SHP77 treated with DMSO at 0.1 percent for 48 hours (cell line): ENCODE measurements at places on chromosomes 5 and 9.

DNA sequence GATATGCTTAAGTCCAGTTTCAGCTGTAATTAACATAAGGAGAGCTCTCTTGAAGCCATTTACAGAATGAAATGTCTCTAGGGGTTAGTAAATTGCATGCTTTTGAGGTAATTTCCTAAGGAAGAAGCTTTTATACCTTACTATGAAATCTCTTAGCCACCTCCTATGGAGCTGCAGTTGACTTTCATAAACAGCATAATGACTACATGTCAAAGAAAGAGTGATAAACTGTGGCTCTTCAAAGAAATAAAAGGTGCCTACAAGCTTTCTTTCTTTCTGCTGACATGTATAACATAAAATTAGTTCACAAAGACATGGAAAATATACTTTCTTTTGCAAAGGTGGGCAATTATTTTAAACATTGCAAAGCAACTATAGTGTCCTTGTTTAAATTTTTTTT, 90.8 kb downstream of the TMEM167A start:
- no peak for DNase-seq

GRCh38 chr9:89978185-89978584, 373.4 kb downstream of the GADD45G start:
- peak; percentile 55 for DNase-seq

DNA sequence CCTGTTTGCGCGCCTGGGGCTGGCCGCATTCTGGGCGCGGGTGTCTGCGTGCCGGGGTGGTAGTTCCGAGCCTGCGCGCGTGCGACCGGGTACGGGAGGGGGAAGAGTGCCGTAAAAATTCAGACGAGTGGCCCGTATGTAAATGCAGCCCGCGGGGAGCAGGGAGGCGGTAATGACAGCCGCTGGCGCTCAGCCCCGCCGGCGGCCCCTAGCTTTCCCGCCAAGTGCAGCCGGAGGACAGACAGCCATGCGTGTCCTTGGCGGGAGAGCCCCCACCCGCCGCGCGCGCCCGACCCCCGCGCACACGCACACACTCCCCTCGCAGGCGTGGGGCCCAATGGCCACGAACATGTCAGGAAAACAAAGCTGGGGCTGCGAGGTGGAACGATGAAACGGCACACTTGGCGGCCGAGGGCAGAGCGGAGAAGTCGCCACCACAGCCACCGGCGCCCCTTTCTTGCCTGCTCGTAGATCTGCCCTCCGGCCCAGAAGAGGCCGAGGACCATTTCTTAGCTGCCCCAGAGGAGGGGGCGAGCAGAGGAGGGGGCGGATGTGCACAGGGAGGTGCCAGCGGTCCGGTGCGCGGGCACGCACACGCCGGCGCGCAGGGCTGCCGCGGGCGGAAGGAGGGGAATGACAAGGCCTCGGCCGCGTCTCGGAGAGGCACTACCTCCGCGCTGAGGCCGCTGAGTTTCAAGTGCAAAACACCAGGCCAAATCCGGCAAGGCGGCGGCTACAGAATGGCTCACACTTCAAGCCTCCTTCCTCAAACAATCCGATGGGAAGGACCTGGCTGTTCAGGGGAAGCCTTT, 208.4 kb downstream of the MEF2C start:
- DNase-seq: peak; percentile 87

GRCh38 chr9:128159522-128159783, 612 bp upstream of the BBLN start:
- DNase-seq: peak; percentile 67

GRCh38 chr9:80061940-80062339, 490.2 kb downstream of the TLE4 start:
- no peak for DNase-seq

DNA sequence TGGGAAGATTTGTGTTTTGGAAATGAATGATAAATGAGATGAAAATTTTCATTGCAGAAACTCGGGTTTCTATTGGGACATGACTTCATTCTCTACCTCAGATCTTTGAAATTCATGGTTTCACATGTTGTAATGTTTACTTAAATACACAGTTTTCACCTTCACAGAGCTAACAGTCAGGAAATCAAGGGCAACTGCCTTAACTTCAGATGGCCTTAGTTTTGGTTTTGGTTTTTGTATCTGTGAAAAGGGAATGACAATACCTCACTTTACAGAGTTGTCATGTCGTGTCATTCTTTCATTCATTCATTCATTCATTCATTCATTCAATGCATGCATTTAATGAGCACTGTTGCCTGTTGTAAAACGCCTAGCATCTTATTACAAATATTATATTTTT, 41.9 kb downstream of the NIM1K start:
- no peak for DNase-seq

- no peak for DNase-seq
These were observed 1.8 kb downstream of the BNC2 start for GRCh38 chr9:16868701-16869100.

- DNase-seq: no peak
These were observed 219.3 kb downstream of the KCNN2 start for GRCh38 chr5:114581136-114581535.

- DNase-seq: no peak
These were observed 97.4 kb upstream of the TRIM32 start for GRCh38 chr9:116589392-116590354.

DNA sequence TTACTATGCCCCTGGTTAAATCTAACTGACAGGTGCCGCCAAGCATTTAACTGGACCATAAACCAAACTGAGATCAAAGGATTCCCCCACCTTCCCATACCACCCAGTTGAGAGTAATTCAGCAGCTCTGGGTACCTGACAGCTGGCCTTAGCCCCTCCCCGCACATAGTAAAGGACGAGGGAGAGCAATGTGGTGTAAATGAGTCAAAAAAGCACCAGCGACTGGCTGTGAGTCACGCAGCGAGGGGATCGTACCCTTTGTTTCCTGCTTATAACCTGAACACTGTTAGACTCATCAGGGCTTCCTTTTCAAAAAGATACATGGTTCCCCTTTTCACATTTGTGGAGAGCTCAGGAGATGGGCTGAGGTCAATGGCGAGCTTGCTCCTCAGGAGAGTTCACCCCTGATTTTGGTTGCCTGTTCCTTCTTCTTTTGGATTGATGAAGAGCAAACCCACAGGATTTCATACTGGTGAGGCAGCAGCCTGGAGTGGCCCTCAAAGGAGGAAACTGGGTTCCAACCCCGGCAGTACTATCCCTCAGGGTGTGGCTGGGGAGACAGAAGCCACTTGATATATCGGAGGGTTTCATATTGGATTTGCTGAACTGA, 71.5 kb downstream of the ANKRD33B start:
- no peak for DNase-seq

- DNase-seq: peak; percentile 47
These were observed 681.8 kb downstream of the SEMA5A start for GRCh38 chr5:8864053-8864452.

- DNase-seq: no peak
These were observed 81.4 kb upstream of the ANKRD55 start for GRCh38 chr5:56314529-56314928.

DNA sequence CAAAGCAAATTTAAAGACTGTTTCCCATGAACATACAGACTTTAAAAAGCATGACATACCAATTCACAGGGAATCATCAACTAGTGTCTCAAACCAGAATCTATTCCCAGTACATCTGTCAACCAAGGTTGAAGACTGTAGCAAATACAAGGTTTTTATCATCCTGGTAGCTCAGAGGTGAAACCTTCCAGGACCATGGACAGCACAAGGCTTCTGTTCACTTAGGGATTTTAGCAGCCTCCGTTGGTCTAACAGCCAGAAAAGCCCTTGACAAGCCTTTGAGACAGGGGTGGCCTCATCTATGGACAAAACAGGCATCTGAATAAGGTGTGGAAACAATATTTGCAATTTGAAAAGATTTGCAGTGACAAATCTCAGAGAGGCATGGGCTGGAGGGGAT, 119.0 kb downstream of the TRIM32 start:
- DNase-seq: no peak

GRCh38 chr9:100521282-100521681, 48.3 kb downstream of the TMEFF1 start:
- no peak for DNase-seq

- DNase-seq: no peak
These were observed 24.7 kb upstream of the TAS2R1 start for GRCh38 chr5:9654886-9655285.

- no peak for DNase-seq
These were observed 401.0 kb upstream of the ADAMTSL1 start for GRCh38 chr9:18073002-18073401.

- DNase-seq: no peak
These were observed 68.2 kb downstream of the PIK3R1 start for GRCh38 chr5:68283766-68284165.

DNA sequence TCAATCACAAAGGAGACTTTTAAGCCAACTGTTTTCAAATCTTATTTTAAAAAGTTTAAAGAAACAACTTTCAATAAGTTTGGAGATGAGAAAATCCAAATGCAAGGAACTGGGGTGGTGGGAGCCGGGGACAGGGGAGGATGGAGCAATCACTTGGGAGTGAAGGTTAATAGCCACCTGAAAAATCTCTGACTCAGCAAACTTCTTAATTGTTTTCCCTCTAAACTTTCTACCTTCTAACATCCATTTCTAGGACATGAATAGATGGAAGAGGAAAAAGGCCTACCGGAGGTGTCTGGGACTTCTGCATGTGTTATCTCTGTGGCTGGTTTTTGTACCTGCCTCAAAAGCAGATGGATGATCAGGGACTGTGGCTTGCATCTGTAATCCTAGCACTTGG, 360.6 kb downstream of the OSTF1 start:
- no peak for DNase-seq

DNA sequence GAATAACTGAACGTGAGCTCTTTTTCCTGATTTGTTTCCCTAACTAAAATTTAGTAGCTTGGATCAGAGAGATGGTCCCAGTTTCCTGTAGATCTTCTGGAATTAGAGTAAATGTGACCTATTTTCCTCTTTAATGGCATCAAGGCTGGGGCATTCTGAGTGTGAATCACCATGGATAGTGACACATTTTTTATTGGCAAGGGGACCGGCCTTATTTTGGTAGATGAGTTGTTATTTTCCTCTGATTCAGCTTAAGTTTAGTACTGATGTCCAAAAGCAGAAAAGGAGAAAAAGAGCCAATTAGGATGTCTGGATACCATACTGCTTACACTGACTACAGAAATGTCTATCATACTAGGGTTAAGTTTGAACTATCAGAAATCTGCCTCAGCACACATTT, 68.1 kb downstream of the RNF38 start:
- no peak for DNase-seq

GRCh38 chr9:21121595-21122251, 19.9 kb downstream of the IFNW1 start:
- no peak for DNase-seq

- no peak for DNase-seq
These were observed 1.1 kb downstream of the MVB12B start for GRCh38 chr9:126327714-126328185.

- DNase-seq: no peak
These were observed 21.0 kb downstream of the SNX30 start for GRCh38 chr9:112771359-112772214.

GRCh38 chr9:89732295-89732938, 127.6 kb downstream of the GADD45G start:
- peak; percentile 23 for DNase-seq

DNA sequence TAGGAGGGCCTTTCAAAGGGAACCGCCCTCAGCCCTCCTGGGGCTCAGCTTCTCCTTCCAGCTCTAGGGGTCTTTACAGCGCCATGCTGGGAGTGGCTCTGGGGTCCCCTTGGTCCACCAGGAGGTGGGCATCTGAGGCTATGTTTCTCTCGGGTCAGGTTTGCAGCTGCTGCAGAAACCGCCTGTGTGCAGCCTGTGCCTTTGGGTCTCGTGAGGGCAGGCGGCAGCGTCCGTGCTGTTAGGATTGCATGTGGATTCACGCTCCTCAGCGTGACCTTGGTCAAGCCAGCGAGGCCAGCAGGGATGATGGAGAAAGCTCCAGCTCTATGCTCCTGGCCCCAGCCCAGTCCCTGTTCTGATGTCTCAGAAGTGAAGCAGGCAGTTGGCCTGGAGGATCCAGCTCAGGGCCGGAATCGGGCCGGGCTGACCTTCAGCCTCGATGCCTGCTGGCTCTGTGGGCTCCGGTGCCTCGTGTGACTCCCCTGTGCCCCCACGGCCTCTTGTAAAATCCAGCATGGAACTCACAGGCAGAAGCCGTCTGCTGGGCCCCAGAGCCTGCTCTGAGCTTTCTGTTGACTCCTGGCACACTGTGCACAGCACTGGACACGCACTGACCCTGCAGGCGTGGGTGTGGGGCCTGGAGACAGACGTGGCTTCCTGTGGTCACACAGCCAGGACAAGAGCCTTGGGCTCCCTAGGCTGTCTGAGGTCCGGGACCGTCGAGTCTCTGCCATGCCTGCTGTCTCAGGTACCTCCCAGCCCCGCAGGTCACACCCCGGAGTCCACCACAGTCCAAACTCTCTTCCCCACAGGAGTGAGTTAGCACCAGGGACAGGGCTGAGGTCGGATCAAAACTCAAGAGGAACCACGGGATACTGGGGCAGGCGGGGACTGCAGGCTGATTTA, 54.3 kb downstream of the TRIP13 start:
- DNase-seq: no peak

DNA sequence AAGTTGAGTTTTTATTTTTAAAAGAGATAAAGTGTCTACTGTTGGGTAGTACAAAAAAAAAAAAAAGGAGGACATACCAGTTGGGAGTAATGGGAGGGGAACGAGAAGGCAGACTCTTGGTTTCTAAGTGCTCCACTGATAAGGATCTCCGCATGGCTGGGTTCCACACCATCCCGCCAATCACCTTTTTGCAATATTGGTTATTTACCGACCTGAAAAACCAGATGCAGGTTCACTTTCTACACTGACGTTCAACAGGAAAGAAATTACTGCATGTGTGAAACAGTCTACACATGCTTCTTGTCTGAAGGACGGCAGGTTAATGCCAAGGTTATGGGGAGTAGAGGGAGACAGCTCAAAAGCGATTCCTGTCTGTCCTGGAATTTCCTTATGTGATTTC, 75.5 kb downstream of the PTPN3 start:
- DNase-seq: no peak

- no peak for DNase-seq
These were observed 137.3 kb upstream of the ACO1 start for GRCh38 chr9:32247168-32247567.

DNA sequence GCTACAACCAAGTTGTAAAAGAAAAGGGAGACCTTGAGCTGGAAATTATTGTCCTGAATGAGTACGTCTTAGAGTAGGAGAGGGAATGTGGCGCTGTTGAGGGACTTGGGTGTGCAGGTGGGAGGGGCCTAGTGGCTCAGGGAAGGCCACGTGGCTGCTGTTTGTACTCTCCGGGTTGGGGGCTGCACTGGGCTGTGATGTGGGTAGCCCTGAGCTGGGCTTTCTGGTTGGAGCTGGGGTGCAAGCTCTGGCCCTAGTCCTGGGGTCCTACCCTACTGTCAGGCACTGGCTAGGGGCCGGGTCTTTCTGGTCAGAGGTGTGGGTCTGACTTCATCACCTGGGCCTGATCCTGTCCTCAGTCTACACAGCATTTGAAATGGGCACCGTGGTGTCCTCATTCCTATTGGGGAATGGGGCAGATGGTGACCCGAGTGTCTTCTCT, 19.1 kb upstream of the GLE1 start:
- DNase-seq: no peak

DNA sequence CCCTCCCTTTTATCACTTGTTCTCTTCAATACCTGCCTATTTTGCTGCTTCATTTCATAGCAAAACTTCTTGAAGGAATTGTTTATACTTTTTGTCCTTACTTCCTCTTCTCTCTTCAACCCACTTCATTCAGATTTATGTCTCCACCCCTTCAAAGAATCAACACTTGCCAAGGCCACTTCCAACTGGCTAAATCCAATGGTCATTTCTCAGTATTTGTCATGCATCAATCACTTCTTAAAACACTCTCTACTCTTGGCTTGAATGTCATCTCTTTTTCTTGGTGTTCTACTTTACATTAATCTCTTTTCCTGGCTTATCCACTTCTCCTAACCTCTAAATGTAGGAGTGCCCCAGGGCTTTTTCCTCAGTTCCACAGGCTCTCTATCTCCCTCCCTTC, 8.3 kb upstream of the FCHO2 start:
- no peak for DNase-seq
